ENCODE measurements at places on chromosomes 12 and 14. TPM values are rescaled to one million over a fixed set of nuclear protein-coding genes. Genes with fewer than 3 reads are reported as not detected.

The OR6C1 gene
- total RNA-seq, result not detected

The BRI3BP gene
- total RNA-seq, result 6.7 TPM

The RAPGEF3 gene
- total RNA-seq, result 6.1 TPM

The MEG3 gene
- total RNA-seq, result 81.9 TPM

The IFNG-AS1 gene
- total RNA-seq, result not detected
